ENCODE measurements at places on chromosomes 5 and 9. TPM values are rescaled to one million over a fixed set of nuclear protein-coding genes. Genes with fewer than 3 reads are reported as not detected.

The RALGDS gene
- total RNA-seq: 17.4 TPM

The MSANTD3 gene
- 71.5 TPM for total RNA-seq

The OTULINL gene
- 19.6 TPM for total RNA-seq

The SURF2 gene
- total RNA-seq: 16.1 TPM

The BTNL3 gene
- not detected for total RNA-seq

The TLE1 gene
- total RNA-seq: 39.3 TPM

The SPEF2 gene
- 4.3 TPM for total RNA-seq

The GMCL2 gene
- not detected for total RNA-seq

The SREK1IP1 gene
- 9.0 TPM for total RNA-seq

The BTNL9 gene
- total RNA-seq: not detected

The ENHO gene
- not detected for total RNA-seq

The LECT2 gene
- not detected for total RNA-seq

The PRRX2 gene
- total RNA-seq: under 0.01 TPM

The SPATA31A3 gene
- not detected for total RNA-seq

The GABBR2 gene
- total RNA-seq: under 0.01 TPM

The MYMK gene
- total RNA-seq: not detected

The TGFBR1 gene
- total RNA-seq: 51.0 TPM

The C5orf52 gene
- total RNA-seq: not detected

The CDC20B gene
- not detected for total RNA-seq

The MFAP3 gene
- total RNA-seq: 113 TPM

The SPINK6 gene
- not detected for total RNA-seq

The CCL21 gene
- not detected for total RNA-seq

The AHRR gene
- 22.5 TPM for total RNA-seq

Data from fibroblast of villous mesenchyme (primary cell).